ENCODE measurements at places on chromosomes 12 and 14.

- no peak for DNase-seq
Observed at GRCh38 chr12:4151362-4152121, 122.0 kb upstream of the CCND2 start.

DNA sequence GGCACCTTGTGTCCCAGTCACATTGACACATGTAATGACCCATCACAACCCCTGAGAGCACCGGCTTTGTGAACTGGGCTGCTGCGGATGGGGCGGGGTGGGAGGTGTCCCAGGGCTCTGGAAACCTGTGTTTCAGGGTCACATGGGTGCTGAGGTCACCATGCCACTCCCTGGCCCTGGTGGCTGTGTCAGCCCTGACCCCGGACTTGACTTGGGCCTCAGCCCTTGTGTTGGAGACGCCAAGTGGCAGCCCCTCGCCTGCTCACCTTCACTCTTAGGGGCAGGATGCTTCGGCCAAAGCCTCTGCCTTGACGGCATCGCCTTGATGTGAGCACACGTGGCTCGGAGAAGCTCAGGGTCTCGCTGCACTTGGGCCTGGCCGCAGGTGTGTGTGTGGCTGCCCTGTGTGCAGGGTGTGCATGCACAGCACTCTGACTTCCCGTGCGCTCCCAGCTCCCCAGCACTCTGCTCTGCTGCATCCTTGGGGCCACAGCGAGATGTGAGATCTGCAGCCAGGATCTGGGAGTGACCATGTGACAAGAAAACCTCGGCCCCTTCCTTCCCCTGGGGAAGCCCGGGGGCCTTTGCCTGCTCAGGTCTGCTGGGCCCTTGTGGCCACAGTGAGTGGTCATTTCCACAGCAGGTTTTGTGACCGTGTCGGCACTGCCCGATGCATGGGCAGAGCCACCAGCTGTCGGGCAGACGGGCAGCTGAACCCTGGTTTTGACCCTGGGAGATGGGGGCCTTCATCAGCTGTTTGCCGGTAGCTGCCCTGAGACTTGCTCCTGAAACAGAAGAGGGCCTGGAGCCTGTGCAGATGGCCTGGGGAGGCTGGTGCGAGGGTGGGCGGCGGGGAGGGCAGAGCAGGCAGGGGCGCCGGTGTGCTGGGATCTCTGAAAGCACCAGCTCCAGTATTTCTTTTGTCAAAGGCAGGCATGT lies 167.4 kb downstream of the KIF26A start:
- DNase-seq, result no peak

DNA sequence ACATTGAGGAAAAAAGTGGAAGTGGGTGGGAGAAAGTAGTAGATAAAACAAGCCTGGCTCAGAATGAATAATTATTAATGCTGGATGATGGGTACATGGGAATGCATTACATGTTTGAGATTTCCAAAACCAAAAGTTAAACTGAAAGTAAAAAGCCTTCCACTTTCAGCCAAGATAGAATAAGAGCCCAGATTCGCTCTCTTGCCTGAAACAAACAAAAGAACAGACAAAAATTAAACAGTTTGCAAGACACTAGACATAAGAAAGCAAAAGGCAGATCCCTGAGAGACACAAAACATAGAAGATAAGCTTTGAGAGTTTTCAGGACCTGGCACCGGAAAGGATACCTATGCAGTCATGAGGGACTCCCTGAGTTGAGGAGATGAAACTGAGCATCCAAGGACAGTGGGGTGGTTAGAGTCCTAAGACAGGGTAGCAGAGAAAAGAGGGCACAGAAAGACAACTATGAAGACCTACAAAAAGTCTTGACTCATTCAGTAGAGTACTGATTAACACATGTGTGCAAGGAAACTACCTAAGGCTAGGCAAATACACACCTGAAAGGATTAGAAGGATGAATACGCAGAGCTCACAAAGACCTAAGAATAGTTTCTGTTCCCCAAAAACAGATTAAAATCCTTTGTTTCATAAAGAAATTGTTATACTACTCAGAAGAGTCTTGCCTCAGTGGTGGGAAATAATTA lies 54.1 kb downstream of the CEP83 start:
- no peak for DNase-seq

DNA sequence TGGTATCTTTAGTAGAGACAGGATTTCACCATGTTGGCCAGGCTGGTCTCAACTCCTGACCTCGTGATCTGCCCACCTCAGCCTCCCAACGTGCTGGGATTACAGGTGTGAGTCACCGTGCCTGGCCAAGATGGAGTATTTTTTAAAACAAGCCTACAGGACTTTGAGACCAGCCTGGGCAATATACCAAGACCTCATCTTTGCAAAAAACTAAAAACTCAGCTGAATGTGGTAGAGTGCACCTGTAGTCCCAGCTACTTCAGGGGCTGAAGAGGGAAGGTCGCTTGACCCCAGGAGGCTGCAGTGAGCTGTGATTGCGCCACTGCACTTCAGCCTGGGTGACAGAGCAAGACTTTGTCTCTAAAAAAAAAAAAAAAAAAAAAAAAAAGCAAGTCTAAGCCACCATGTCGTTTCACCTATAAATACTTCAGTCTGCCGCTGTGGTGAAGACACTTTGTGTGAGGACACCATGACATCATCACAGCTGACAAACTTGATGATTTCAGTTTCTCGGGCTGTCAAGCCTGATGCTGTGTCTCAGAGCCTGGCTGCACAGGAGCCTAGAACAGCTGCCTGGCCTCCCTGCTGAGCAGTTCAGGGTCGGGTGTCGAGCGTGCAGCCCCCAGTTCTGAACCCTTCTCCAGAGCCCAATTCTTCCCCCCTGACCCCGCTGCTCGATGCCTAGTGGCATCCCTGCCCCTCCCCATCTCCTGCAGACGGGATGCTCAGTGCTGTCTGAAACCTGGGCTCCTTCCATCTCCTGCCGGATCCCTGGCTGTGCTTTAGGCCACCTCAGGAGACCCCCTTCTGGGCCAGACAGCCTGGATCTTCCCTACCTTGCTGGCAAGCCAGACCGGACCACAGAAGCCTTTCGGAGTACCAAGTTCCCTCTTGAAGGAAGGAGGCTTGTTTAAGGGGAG lies 119.2 kb upstream of the EVL start:
- DNase-seq, result no peak

DNA sequence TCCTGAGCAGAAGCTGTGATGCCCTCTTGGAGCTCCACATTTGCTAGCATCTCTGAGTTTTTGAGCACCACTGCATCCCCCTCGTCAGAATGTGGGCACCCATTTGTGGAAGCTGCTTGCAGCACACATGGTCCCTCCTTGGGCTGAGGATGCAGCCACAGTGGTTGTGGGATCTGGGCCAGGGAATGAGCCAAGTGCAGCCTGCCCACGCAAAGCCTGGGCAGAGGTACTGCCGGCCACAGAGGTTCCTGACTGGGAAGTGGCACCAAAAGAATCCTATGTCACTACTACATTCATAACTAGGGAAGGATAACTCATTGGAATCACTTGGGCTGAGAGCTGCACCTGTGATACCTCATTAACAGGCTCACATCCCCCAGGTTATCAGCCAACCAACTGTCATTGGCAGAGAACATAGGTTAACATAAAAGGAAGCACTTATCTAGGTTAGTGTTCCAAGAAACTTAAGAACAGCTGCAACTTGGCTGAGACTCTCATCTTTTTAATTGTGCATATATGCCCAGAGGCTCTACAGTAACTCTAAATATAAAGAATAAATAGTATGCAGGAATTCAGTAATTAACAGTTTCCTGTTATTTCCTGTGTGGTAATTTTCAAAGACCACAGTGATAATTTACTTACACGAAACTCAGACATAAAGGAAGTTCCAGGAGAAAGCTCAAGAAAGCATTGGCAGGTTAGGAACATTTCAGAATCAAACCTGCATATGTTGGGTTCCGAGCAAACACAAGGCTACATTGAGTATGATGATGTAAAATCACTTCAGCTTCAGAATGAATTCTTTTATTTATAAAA lies 145.3 kb downstream of the BCAT1 start:
- no peak for DNase-seq
